Putamen (tissue), 1 donor: ENCODE measurements at places on chromosomes 12 and 14.
A peak's percentile ranks its signal among the peaks of the same experiment; 100 is the strongest.

GRCh38 chr14:103696070-103696402, 19.2 kb downstream of the XRCC3 start:
- DNase-seq: no peak

DNA sequence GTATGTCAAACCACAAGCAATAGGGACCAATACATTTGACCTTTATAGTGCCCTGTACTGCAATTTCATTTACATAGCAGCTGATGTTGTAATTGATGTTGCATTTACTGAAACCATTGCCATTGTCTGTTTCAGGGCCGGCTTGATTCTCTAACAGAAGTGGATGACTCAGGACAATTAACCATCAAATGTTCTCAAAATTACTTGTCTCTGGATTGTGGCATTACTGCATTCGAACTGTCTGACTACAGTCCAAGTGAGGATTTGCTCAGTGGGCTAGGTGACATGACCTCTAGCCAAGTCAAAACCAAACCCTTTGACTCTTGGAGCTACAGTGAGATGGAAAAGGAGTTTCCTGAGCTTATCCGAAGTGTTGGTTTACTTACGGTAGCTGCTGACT, 216.0 kb downstream of the AKAP6 start:
- no peak for DNase-seq

- DNase-seq: no peak
Measured at GRCh38 chr14:23457587-23458445, 11.7 kb upstream of the NGDN start.

GRCh38 chr12:108886873-108887629, 7.2 kb downstream of the DAO start:
- no peak for DNase-seq

DNA sequence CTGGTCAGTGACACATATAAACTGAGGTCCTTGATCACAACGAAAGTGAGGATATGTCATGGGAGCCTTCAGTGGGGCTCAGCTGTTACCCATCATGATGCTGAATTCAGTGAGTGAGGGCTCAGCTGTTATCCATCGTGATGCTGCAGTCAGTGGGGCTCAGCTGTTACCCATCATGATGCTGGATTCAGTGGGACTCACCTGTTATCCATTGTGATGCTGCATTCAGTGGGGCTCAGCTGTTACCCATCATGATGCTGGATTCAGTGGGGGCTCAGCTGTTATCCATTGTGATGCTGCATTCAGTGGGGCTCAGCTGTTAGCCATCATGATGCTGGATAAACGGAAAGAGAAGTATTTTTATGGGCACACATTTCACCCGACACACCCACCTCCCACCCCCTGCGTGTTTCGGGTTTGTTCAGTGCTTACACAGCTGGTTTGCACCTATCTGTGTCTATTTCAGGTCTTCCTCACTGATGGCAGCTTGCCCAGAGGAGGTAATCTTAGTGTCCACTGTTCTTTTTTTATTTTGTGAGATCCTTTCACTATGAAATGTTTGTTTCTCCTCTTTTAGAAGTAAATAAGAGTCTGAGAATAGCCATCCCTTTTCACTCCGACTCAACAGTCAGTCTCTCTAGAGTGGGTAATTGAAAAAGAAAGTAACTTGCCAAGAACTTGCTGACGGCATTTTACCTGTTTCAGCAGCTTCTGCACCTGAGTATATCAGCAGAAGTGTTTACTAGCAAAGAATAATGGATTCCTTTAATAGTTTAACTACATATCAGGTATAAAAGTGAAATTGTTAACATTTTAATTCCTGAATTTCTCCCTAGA, 183.0 kb downstream of the ERC1 start:
- no peak for DNase-seq

DNA sequence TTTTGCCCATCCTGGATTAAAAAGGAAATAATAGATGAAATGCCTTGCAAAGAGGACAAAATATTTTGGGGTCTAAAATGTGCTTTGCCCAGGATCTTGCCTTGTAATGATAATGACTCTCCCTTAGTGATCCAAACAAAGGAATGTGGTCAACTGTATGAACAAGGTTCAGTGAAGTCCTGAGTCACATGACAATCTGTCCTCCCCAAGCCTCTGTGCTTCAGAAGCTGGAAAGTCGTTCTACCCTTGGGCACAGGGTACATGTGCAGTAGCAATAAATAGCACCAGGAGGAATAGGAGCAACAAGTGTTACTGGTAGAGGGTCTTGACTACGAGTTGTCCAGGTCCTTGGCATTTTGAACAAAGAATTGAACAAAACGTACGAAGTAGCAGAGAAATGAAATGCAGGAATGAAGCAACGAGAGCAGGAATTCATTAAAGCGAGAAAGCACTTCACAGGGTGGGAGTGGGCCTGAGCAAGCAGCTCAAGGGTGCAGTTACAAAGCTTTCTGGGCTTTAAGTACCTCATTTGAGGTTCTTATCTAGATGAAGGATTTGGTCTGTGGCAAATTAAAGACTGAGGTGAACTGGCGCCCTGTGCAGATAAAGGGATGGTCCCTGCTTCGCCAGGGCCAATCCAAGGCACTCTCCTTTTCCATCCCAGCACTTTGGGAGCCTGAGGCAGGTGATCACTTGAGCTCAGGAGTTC, 65.8 kb downstream of the RESF1 start:
- DNase-seq: no peak

- DNase-seq: no peak
Measured at GRCh38 chr12:104958805-104959334, 780 bp upstream of the SLC41A2 start.

GRCh38 chr14:25351269-25351668, 301.3 kb upstream of the STXBP6 start:
- DNase-seq: no peak

DNA sequence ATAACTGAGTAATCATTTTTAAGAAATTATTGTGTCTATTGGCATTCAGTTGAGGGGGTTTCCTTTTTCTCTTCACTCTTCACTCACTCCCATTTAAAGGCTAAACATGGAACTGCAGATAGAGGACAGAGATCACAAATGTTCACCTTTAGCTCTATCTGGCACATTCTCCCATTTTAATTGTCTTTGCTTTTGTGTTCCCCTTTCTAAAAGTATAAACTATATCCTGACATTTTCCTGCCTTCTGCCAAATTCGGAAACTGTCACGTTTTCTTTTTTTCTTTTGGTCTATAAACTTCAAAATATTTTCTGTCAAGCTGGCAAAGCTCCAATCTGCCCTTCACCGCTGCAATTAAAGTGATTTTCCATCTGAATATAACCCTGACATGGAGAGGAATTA, 219.8 kb upstream of the CDKN3 start:
- no peak for DNase-seq

DNA sequence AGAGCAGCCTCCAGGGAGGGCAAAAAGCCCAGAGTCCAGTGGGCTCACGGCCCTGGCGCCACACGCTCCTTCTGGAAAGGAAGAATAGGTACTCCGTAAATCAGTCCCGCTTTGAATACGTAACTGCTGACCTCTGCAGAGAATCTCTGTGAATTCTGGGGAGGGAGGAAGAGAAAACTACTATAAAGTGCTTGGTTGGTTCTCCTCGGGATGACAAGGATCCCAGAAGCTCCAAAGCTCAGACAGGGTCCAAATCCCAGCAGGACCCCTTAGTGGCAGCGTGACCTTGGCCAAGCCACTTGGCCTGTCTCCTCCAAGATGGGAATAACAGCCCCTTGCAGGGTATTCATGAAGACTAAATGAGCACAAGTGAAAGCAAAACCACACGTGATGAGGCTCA, 31.7 kb downstream of the ANO2 start:
- DNase-seq: no peak

GRCh38 chr12:101779626-101780025, 40.4 kb upstream of the SYCP3 start:
- DNase-seq: no peak

GRCh38 chr14:102591372-102591943, 991 bp upstream of the RCOR1 start:
- peak; percentile 23 for DNase-seq

DNA sequence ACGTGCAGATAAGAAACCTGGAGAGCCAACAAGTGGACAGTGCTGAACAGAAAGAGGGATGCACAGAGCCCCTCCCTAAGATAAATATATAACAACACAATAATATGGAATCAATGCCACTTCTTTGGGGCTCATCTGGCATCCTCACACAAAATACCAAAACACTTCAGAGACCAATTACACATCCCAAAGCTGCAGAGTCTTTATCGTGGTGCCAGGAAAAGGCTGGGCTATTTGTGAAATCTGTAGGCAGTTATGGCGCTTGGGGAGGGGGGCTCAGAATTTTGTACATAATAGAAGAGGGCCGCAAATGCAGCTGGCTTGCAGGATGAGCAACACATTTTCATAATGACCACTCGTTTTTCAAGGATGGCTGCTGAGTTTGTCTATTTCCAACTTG, 160.4 kb upstream of the NOS1 start:
- DNase-seq: no peak

- no peak for DNase-seq
Measured at GRCh38 chr14:35402323-35403113, 2.0 kb downstream of the NFKBIA start.

DNA sequence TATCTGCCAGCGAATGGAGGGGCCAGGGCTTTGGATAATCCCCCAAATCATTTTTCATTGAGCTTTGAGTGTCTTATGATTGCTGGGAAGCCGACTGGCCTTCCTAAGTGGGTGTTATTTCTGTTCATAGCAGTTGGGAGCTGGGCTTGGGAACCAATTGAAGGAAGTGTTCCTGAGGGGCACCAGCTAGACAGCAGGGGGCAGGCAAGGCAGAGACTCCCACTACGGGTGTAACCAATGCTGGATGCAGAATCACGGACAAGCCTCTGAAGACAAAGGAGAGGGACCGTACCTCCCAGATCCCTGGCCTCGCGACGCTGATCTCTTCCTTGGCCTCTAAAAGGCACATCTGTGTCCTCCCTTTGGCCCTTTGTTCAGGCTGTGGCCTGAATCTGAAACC, 149.0 kb upstream of the PRMT8 start:
- peak; percentile 50 for DNase-seq

GRCh38 chr12:100189636-100190394, 10.8 kb upstream of the ACTR6 start:
- DNase-seq: no peak

DNA sequence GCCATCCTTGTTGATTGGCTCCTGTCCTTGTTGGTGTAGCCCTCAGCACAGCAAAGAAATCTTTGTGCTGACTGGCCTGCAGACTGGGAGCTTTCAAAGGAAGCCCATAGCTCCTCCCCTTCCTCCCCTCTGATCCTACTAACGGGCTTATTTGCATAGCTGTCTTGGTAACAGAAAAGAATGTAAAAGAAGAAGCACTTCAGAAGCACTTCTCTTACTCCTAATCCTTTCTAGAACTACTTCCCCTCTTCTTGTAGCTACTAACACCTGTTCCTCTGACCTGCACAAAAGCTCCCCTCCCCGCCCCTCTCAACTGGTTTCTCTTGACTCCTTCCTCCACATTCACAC, 14.3 kb upstream of the RIC8B start:
- DNase-seq: no peak

DNA sequence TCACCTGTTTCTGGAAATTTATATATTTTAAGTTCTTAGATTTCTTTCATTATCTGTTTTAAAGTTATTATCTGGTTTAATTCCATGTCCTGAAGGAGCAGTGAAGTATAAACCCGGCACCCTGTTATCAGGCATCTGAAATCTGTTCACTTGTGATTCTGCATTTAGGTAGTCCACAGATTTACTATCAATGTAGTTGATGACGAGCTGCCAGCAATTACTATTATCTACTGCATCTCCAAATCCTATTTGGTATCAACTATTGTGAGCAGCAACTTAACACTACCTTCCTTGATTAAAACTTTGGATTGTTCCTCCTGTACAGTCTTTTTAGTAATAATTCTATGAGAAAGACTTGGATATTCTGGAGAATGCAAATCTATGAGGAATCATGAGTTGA, 36.1 kb downstream of the PRORP start:
- no peak for DNase-seq

GRCh38 chr12:48678551-48679185, 3.4 kb downstream of the KANSL2 start:
- DNase-seq: no peak

DNA sequence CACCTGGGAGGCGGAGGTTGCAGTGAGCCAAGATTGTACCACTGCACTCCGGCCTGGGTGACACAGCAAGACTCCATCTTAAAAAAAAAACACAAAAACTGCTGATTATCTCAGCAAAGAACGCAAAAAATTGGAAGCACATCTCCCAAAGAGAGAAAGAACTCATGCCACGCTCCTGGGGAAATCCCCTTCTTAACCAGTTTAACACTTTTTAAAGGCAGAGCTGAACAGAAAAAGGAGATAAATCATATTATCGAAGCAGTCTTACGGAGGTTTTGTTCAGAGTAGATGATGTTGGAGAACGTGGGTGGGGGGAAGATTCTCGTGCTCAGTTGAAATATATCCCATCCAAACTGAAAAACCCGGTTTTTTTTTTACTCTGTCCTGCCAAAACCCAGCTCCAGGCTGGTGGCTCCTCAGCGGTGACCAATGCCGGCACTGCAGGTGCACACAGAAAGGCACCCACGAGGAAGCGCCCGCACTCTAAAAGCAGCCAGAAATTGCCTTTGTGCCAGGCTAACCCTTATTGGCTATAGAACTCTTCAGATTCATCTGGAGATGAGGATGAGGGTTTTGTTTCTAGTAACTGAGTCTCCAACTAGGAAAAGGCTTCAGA, 100.2 kb upstream of the PARP11 start:
- DNase-seq: no peak

DNA sequence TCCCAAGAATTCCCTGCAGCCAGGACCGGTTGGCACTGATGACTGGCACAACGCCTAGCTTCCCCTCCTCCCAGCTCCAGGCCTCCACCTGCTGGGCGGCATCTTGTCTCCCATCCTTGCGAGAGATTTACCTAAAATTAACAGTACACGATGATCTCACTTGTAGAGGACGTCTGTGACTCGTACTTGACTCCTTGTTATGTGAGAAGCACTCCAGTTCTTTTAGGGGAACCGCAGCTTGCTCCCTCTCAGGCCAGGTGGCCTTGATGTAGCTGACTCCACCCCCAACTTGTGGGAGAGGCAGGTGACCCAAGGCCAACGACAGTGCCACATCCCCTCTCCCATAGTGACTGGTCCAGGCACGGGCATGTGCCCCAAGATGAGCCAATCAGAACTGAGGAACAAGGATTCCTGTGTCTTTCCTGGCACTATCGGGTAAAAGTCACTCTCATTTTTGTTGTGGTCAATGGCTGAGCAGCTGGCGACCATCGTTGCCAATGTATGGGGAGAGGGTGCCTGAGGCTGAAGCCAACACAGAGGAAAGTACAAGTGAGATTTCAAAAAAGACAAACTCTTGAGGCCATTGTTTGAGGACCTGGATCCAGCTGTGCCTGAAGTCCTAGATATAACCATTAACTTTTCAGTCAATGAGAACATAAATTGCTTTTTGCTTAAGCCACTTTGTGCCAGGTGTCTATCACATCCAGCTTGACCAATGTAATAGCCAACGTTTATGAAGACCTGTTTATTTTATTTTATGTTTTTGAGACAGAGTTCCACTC, 208.7 kb downstream of the RBM19 start:
- DNase-seq: no peak

GRCh38 chr14:98018628-98019027, 1221.4 kb downstream of the VRK1 start:
- DNase-seq: no peak

GRCh38 chr14:74960736-74961135, 5.3 kb upstream of the PGF start:
- DNase-seq: no peak

GRCh38 chr12:130970908-130971233, 17.2 kb downstream of the ADGRD1 start:
- DNase-seq: no peak
